Osteocyte (in vitro differentiated cells): ENCODE measurements at places on chromosomes 4 and X. TPM values are rescaled to one million over a fixed set of nuclear protein-coding genes. Genes with fewer than 3 reads are reported as not detected.

Gene AFM
- not detected in 2 replicates for total RNA-seq

Gene LAMP2
- total RNA-seq, result 206 and 214 TPM in 2 replicates

Gene SPIN4
- 7.4 TPM in 2 replicates for total RNA-seq

Gene FGB
- not detected in 2 replicates for total RNA-seq

Gene OCIAD1
- total RNA-seq, result 146 and 165 TPM in 2 replicates

Gene TMEM35A
- total RNA-seq, result 1.8 and 2.2 TPM in 2 replicates

Gene PAGE2B
- not detected in 2 replicates for total RNA-seq

Gene RAB33A
- 3.6 and 4.1 TPM in 2 replicates for total RNA-seq

Gene GSPT2
- 14.5 and 15.3 TPM in 2 replicates for total RNA-seq

Gene SPATA18
- 11.9 and 13.4 TPM in 2 replicates for total RNA-seq

Gene CFP
- total RNA-seq, result 0.57 and 0.97 TPM in 2 replicates

Gene FAM47A
- not detected in 2 replicates for total RNA-seq

Gene ADGRG2
- total RNA-seq, result 0.10 TPM in 1 of 2 replicates, not detected in the other

Gene BMPR1B
- 1.5 and 2.4 TPM in 2 replicates for total RNA-seq

Gene ZNF732
- total RNA-seq, result 0.30 and 0.31 TPM in 2 replicates

Gene FABP2
- 0.13 TPM in 1 of 2 replicates, not detected in the other for total RNA-seq

Gene ADAM29
- total RNA-seq, result not detected in 2 replicates

Gene GC
- not detected in 2 replicates for total RNA-seq

Gene GUCY1A1
- 10.8 and 11.5 TPM in 2 replicates for total RNA-seq

Gene TENM3
- 78.3 and 85.2 TPM in 2 replicates for total RNA-seq

Gene ARSD
- 40.9 and 44.6 TPM in 2 replicates for total RNA-seq
